CD4-positive, alpha-beta T cell treated with Interleukin-2 at 100 ng/mL for 4 hours (primary cell): ENCODE measurements at places on chromosomes 4 and X.

- DNase-seq: no peak
Measured at GRCh38 chr4:94038195-94038594, 169.5 kb upstream of the SMARCAD1 start.

- no peak for DNase-seq
Measured at GRCh38 chrX:151852294-151852693, 60.4 kb upstream of the MAGEA4 start.

- DNase-seq: no peak
Measured at GRCh38 chr4:120842031-120842430, 80.5 kb downstream of the PRDM5 start.

GRCh38 chrX:153880440-153880815 lies 5.5 kb downstream of the L1CAM start:
- no peak for DNase-seq

DNA sequence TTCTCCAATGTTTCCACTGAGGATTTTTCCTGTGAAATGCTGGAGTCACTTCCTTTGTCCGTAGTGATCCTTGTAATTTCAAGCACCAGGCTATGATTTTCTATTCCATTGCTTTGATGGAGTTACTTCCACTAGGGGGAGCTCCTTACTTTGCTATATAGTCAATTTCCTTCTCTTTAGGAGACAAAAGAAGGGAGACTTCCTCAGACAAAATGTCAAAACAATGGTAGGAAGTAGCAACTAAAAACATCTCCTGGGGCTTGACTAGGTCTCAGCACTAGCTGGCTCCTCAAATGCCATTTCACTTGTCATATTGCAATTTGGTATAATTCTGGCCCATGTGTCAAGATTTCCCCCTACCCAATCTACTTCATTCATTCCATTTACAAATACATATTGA lies 24.1 kb downstream of the ZCCHC12 start:
- peak; percentile 39 for DNase-seq

DNA sequence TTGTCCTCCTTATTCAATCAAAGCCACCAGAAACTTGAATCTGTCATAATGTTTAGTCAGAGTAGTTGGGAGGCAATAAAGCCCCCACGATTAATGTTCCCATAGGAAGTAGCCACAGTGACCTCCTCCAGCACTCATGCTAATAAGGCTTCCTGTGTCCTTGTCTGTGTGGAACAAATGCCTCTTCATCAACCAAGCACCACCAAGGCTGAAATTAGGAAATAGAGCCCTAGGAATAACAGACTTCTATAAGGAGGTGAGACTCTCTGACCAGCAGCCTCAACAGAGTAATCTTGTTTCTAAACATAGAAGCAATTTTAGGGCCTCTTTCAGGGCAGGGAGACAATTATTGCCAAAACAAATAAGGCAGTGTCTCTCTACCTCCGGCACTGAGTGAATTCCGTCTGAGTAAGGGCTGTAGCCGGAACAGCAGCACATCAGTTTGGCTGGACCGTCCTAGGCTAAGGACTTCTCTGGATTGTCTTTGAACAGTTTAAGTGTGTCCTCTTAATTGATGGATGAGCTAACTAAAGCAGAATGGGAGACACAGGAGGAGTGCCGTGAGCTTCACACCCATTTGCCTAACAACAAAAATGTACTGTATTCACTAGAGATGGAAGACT lies 329.2 kb upstream of the HAND2 start:
- no peak for DNase-seq

- DNase-seq: no peak
Measured at GRCh38 chr4:159238631-159239030, 135.8 kb downstream of the RAPGEF2 start.

GRCh38 chr4:22695029-22695428 lies 2.3 kb downstream of the GBA3 start:
- DNase-seq: no peak

DNA sequence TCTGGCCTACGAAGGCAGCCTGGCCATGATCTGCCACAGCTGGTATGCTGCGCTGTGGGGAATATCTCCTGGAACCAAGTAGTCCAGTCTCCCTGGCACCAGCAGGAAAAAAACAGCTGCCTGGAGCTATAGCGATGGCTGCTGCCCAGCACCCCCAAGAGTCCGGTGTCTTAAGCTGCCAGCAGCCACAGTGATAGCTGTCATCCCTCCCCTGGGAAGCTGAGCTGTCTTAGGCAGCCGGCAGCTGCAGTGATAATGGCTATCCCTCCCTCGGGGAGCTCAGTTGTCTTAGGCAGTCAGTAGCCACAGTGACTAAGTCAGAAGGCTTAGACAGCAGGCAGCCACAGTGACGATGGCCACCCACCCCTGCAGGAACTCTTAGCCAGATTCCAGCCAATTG lies 205.1 kb downstream of the STPG2 start:
- DNase-seq: no peak

GRCh38 chrX:101484135-101484534 lies 1.1 kb upstream of the ARMCX4 start:
- no peak for DNase-seq

GRCh38 chrX:30822068-30822681 lies 66.9 kb downstream of the TAB3 start:
- no peak for DNase-seq

DNA sequence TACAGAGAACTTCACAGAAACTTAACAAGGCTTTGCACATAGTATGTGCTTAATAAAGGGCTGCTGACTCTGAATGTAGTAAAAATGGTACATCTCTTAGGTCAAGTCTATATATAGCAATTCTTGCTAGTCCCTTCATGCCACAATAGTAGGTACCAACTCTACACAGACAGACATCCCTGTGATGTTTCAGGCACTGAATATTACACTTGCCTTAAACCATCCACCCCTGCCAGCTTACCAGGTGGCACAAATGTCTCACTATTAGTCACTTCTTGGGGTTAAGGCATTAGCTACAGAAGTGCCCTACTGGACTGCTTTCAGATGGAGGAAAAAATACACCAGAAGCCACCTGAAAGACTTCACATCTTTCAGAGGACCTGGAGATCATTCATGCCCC lies 86.3 kb upstream of the CITED1 start:
- no peak for DNase-seq

GRCh38 chr4:175691791-175692190 lies 120.3 kb downstream of the GPM6A start:
- no peak for DNase-seq

DNA sequence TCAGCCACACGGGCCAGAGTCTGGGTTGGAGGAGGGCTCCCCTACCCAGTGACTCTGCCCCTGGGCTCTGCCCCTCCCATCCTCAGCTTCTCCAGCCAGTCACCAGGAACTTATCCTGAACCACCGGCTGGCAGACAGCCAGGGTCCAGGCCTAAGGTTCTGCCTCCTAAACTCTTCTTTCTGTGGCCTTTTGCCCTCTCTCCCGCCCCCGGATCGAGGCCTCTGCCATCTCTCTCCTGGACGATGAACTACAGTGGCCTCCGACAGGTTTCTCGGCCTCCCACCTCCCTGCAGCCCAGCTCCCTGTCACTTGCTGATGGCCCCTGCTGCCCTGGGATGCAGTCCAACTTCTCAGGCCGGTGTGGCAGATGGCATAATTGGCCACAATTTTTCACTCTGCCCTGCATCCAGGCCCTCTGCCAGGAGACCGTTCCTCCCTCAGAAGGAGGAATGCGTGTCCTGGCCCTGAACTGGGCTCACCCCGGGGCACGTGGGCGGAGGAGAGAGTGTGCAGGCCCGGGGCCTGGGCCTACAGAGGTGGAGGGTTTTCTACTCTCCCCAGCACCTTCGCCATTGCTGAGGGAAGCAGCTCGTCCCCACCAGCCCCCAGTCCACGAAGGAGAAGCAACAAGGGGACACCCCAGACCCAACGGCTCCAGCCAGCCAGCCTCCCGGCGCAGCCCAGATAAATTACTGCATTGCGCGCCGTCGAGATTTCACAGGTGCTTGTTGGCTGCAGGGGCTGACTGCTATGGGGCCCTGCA lies 81.9 kb upstream of the LRPAP1 start:
- no peak for DNase-seq

- DNase-seq: no peak
Measured at GRCh38 chr4:168550064-168550766, 53.4 kb downstream of the PALLD start.

GRCh38 chr4:139988863-139989765 lies 164.9 kb downstream of the MAML3 start:
- DNase-seq: no peak

DNA sequence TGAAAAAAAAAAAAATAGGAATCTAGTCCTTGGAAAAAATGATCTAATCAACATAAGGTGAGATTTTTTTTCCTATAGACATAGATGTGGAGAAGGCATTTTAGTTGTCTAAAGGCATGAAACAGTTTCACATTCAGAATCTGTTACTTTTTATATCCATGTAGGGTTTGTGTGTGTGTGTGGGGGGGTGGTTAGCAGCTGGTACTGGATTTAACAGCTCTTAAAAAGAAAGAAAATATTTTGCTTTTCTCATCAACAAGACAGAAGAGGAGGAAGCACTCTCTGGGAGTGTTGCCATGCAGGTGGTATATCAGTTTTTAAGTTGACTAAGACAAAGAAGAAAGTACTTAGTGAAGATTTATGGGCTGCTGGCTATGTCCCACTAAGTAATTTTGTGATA lies 122.3 kb downstream of the VCX3B start:
- DNase-seq: no peak

GRCh38 chr4:123430501-123430900 lies 33.9 kb downstream of the SPRY1 start:
- no peak for DNase-seq

DNA sequence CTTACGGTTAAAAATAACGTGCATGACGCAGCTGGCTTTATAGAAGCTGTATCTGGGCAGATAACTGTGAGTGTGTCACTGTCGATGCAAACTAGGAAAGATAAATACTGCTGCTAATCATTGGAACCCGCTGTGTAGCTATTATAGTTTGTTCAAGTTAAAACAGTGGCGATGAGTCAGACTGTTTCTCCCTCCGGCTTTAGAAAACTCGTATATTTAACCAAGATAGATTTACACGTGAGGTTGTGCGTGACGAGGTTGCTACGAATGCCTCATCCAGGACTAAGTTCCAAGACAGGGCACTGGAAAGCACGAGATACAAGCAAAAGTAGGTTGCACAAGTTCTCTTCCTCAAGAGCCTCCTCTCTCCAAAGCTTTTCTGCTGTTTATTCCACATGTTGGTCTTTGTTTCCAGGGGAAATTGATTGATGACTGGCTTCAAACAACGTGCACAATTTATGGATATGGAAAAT lies 270.7 kb downstream of the FBXW7 start:
- DNase-seq: no peak

DNA sequence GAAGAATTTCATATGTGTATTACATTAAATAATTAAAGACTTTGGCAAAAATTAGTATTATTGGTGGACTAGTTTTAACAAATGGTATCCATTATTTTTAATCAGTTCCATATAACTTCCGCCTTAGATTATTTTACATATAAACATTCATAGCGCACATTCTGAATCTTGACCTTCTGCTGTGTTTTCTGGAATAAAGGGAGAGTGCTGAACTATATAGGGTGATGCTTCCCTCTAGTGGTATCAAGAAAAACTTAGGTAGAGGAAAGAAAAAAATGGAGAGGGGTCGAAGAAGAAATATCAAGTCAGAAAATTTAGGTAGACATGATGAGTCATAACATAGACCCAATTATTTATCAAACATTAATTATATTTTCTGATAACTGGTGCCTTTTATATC lies 155.6 kb upstream of the PACRGL start:
- no peak for DNase-seq

- no peak for DNase-seq
Measured at GRCh38 chr4:169305651-169306050, 34.9 kb upstream of the SH3RF1 start.

- no peak for DNase-seq
Measured at GRCh38 chr4:9870165-9870790, 88.8 kb downstream of the DRD5 start.

DNA sequence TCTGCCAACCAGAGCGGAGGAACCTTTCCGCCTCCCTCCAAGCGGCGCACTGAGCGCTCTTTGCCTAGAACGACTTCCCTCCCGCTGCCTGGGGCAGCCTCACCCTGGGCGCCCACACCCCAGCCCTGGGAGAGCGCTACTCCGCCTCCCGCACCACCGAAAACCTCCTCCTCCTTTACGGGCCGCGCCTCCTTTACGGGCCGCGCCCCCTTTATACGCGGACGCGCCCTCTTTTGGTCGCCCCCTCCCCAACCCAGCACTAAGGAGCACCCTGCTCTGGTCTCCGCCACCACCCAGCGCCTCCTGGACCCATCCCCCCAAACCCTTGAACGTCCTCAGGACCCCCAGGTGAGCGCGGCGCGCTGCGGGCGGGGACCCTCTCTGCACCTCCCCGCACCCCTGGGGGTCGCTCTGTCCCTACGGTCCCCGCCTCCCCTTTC lies 586 bp upstream of the NSG1 start:
- peak; percentile 16 for DNase-seq

DNA sequence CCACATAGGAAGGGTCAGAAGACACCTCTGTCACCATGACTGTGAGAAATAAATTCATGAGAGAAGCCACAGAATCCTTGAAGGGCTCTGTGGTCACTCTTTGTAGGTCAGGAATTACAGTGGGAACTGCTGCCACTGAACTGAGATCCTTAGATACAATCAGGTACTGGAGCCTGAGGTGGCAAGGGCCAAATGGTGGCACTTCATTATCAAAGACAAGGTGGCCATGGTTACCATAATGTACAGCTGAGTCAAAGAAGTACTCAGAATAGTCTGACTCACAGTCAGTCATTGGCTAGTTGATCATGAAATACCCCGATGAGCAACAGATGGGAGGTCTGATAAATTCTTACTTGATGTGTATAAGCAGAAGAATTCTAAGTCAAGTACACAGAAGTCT lies 131.9 kb downstream of the RTL3 start:
- DNase-seq: peak; percentile 42

DNA sequence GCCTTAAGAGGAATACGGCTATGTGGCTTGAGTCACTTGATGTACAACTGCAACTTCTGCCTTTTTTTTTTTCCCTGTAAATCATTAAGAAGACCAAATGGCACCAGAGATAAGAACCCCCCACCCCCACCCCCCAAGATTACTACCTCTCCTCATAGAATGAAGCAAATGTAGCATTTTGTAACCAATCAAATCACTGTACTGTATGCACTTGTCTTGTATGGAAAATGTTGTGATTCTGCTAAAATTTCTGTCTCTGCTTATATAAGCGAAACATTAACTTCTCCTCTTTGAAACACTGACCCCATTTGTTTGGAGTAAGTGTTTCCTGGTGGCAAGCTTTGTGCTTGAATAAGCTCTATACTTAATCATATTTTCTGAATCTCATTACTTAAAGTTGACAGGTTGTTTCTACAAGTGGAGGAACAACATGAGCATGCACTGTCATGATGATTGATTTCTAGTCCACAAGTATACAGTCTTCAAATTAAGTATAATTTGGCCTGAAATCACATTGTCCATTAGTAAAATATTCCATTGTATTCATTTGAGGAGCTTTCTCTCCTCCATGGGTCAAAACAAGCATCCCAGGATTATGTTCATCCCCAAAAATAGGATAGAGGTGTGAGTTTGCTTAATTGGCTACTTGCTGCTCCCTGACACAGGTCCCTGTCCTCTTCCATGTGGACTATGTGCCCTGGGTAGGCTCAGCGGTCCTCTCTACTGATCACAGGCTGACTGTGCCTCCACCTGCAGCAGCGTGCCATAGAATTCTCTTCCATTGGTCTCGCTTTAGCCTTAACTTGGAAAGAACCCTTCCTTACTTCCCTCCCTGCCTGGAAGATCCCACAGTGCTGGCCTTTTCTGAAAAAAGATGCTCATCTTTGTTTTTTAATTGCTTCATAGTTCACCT lies 104.0 kb upstream of the BMP2K start:
- DNase-seq: no peak

GRCh38 chr4:36115312-36115711 lies 129.0 kb downstream of the ARAP2 start:
- no peak for DNase-seq
